Activated naive CD4-positive, alpha-beta T cell treated with Interleukin-2 at 50 U/mL for 16 hours (primary cell): ENCODE measurements at places on chromosomes 5 and 9.

DNA sequence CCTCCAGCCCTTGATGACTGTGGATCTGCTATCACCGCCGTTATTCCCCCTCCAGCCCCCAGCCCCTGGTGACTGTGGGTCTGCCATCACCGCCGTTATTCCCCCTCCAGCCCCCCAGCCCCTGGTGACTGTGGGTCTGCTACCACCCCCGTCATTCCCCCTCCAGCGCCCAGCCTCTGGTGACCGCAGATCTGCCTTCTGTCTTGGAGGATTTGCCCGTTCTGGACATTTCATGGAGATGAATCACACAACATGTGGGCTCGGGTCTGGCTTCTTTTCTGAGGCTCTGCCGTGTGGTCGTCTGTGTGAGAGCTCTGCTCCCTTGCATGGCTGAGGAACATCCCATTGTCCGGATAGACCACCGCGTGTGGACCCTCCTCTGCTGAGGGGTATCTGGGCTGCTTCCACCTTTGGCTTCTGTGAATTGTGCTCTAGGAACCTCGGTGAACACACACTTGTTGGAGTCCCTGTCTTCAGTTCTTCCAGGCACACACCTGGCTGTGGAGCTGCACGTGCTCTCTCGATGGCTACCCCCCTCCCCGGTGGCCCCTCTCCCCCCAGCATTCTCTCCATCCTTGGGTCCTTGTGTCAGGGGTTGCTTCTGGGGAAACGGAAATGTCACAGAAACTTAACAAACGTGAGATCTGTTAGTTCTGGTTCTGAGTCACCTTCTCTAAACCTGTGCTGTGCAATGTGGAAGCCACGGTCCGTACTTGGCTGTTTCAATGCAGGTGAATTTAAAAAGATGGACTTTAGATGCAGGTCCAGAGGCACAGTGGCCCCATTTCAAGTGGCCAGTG is 105.3 kb upstream of the COL5A1 start:
- no peak for DNase-seq

DNA sequence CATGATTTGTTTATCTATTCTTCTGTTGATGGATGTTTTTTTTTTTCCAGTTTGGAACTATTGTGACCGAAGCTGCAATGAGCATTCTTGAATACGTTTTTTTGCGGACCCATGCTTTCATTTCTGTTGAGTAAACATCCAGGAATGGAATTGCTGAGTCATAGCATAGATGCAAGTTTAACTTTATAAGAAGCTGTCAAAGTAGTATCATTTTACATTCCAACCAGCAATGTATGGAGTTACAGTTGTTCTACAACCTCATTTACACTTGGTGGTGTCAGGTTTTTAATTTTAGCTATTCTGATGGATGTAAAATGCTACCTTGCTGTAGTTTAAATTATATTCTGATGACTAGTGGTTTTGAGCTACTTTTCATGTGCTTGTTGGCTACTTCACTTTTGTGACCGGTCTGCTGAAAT is 49.0 kb downstream of the NPR3 start:
- no peak for DNase-seq

DNA sequence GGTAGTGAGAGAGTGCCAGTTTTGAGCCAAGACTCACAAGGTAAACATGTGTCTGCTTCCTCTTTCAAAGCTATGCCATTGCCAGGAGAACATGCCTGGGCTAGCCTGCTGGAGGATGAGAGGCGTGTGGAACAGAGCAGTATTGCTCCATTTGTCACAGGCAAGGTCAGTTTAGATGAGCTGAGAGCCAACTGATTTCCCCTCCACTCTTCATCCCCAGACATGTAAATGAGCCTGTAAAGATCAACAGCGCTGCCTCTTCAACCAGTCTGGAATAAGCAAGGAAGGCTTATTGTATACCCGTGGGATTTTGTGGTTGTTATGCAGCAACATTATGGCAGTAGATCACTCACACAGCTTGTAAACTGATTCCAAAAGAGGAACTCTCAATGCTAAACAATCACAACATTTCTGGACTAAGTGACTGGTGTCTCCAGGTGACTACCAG is 8.2 kb upstream of the GDNF start:
- no peak for DNase-seq

- no peak for DNase-seq
Observed at GRCh38 chr5:116838011-116838536, 263.5 kb upstream of the SEMA6A start.

DNA sequence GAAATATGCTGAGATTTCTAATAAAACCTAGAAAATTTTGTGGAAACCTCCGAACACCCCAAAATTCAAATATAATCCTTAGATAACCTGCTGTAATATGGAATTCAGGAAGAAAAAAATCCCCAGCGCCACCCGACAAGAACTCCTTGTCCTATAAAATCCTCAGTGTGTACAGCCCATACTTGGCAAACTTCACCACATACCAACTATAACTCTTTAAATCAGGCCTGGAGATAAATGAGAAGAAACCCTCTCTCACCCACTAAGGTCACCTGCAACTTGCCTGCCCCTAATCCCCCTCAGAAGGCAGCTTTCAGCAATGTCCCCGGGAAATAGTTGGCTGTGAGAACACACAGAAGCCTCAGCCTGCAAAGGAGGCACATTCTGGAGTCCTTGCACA is 90.5 kb downstream of the SH3TC2 start:
- no peak for DNase-seq

- no peak for DNase-seq
Observed at GRCh38 chr5:126736141-126736540, 40.8 kb upstream of the LMNB1 start.

- DNase-seq = no peak
Observed at GRCh38 chr5:119878712-119879111, 249.4 kb downstream of the FAM170A start.

- DNase-seq = no peak
Observed at GRCh38 chr9:17171309-17172094, 36.7 kb downstream of the CNTLN start.

DNA sequence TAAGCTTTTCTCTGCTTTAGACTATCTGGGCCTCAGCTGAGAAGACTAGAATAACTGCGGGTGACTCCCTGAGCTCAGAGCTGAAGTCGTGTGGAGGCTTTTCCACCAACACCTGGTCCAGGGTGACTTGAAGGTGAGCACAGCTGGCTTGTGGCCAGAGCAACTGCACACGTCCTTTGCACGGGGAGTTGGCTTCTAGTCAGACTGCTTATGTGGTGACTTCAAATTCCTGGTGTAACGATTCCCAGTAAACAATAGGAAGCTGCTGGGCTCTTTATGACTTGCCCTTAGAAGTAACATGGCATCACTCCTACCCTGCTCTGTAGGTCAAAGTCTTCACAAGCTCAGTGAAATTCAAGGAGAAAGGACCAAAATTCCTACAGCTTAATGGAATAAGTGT is 800.6 kb upstream of the CDH6 start:
- DNase-seq = no peak

DNA sequence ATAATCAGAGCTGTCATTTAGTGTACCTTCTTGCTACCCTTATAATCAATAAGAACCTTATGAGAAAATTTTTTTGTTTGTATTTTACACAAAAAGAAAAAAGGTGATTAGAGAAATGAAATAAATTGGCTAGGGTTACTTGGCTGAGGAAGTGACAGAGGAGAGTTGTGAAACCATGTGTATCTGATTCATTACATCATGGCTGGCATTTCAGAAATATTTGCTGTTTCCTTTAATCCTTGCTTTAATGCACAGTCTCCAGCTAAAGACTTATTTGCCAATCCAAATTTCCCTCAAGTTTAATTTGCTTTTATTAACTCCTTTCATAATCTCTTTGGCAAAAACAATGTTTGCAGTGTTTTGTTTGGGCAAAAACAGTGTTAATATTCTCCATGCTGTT is 543.1 kb downstream of the KIF4B start:
- DNase-seq = no peak

GRCh38 chr5:158521995-158522394 is 577.7 kb downstream of the EBF1 start:
- no peak for DNase-seq

- DNase-seq = no peak
Observed at GRCh38 chr5:179413086-179413690, 67.9 kb upstream of the ADAMTS2 start.

- DNase-seq = peak; percentile 4
Observed at GRCh38 chr5:36305571-36306326, 4.0 kb upstream of the RANBP3L start.

- no peak for DNase-seq
Observed at GRCh38 chr5:66475731-66476130, 120.5 kb upstream of the MAST4 start.

GRCh38 chr9:101707721-101708120 is 30.7 kb downstream of the GRIN3A start:
- DNase-seq = no peak

DNA sequence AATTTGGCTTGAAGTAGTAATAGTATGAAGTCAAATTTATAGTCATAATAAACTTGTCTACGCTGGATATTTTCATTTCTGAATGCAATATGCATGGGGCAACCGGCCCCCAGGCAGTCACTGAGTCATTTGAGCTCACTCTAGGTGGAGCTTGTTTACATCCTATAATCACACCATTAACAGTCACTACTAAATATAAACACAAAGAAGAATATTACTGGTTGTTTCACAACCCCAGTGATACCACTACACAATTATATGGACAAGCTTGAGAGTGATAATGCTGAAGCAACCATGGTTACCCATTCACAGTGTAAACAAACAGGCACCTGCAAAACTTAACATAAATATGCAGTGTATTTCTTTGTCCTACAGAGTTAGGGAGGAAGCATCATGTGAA is 68.7 kb downstream of the MARCHF3 start:
- no peak for DNase-seq

DNA sequence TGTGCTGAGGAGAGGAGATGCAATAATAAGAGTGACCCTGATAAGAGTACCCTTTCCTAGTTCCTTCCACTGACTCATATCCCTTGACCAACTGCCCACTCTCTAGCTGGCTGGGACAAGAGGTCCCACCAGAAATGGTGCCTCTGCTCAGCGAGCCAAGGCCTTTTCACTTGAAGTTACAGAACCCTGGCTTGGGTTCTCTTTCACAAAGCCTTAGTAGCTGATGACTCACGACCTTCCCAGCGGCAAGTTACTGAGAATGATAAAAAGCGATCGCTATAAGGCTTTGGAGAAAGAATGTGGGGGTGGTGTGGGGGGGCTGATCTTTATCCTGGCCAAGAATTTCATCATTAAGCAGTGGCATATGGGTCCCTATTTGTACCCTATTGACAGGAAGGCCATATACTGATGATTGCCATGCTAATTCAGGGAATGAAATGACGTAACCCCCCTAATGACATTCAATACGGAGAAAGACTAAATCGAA is 90.3 kb downstream of the FBXO38 start:
- no peak for DNase-seq

DNA sequence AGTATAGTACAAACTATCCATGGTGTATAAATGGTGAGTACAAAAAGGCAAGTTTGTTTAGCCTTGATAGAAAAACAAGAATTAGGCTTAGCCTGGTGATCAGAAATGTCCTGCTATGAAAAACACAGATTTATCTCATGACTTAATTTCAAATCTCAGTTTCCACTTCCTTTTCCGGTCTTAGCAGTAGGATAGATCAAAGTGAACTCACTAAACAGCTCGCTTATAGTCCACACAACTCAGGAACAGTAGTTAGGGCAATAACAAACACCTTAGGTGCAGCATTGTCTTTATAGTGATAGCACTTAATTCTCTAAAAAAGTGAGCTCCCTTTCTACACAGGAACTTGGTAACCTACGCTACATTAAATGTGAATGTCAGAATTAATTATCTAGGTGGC is 11.4 kb downstream of the GOLGA1 start:
- no peak for DNase-seq

DNA sequence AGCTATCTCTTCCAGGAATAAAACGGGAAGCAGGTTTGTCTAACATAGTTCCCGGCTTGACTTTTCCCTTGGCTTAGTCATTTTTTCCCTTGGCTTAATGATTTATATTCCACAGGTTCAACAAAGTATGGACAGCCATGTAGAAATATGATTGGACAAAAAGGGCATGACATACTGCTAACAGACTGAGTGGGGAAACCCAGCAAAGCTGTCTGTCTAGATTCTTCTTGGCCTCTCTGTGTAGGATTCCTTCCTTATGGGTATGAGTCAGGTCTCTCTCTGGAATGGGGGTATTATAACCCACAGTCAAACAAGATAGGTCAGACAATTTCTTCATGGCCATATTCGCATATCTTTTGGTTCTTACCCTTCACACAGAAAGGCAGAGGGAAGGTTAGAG is 5.7 kb upstream of the MTAP start:
- no peak for DNase-seq

DNA sequence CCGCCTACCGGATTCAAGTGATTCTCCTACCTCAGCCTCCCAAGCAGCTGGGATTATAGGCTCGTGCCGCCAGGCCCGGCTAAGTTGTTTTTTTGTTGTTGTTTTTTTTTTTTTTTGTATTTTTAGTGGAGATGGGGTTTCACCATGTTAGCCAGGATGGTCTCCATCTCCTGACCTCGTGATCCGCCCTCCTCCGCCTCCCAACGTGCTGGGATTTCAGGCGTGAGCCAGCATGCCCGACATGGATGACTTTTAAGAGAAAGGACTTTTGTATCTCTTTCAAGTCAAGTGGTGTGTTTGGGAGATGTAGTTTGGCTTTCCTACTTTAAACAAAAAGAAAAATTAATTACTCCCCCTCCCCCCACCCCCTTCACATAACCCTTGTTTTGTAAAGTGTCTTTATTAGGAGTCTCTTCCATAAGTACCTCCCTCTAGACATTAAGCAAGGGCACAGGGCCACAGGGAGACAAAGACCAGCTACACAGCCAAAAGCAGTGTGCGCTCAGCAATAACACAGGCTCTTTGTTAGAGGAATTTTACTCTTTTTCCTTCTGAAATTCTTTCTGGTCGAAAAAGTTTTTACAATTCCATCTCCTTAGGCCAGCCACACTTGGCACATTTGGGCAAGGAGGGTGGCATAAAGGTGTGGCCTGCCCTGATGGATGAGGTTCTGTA is 31.2 kb downstream of the JAKMIP2 start:
- no peak for DNase-seq

GRCh38 chr5:37991301-37992299 is 151.8 kb upstream of the GDNF start:
- no peak for DNase-seq

GRCh38 chr5:125416055-125416454 is 669.6 kb upstream of the ZNF608 start:
- no peak for DNase-seq

- DNase-seq = no peak
Observed at GRCh38 chr5:145378226-145378625, 456.9 kb downstream of the PRELID2 start.

DNA sequence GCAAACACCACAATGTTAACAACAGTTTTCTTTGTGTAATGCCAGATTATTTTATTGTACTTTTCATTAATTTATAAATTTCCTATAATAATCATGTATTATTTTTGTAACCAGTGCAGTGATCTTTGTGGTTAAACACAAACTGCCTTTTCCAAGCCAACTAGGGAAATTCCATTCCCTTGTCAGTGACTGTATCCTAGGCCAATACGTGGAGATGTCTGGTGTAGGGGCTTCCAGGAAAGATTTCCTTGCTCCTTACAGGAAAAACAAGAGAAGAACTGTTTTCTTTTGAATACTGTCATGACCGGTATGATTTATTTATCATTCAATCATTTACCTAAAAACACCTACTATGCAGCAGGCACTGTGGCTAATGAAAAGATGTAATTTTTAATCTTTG is 31.4 kb downstream of the FANCC start:
- no peak for DNase-seq
